CD4-positive, CD25-positive, alpha-beta regulatory T cell (primary cell): ENCODE measurements at places on chromosomes 1 and 21. TPM values are rescaled to one million over a fixed set of nuclear protein-coding genes. Genes with fewer than 3 reads are reported as not detected.

DNA sequence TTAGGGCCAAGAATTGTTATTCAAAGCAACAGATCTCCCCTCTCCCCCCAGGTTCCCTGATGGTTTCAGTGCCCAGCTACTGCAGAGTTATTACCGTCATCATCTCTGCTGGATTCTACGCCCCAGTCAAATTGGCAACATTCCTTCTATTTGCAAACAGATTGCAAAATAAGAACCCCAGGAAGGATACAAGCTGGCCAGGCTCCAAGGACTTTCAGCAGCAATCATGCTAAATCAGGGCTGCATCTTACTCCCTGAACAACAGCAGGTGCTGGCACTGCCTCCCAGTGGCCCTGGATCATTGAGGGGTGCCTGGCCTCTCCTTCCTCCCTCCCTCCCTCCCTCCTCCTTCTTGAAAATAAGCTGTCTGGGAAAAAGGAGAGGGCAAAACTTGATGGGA lies 521.6 kb upstream of the BEND5 start:
- no peaks in the 10 kb centered on the region for H3K27me3 ChIP-seq
- no peaks in the 10 kb centered on the region for H3K36me3 ChIP-seq
- no peak for DNase-seq
- H3K27ac ChIP-seq: no peak overlapping the region
- H3K4me1 ChIP-seq: no peaks in the 10 kb centered on the region

DNA sequence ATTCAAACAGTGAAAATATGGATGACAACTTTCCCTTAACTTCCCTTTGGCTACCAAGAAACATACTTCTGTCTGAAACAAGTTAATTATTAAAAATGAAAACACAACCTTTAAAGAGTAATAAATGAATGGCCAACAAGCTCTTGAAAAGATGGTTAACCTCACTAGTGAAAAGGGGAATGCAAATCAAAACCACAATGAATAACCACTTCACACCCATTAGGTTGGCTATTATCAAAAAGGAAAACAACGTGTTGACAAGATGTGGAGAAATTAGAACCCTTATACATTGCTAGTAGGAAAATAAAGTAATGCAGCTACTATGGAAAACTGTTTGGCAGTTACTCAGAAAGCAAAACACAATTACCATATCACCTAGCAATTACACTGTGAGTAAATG lies 14.1 kb downstream of the COP1 start:
- H3K4me3 ChIP-seq: no peak overlapping the region
- peaks cover 16% of the 10 kb centered on the region for H3K4me1 ChIP-seq
- no peaks in the 10 kb centered on the region for H3K36me3 ChIP-seq
- DNase-seq: no peak

The PCBP3 gene
- total RNA-seq: 5.3 TPM

- no peaks in the 10 kb centered on the region for H3K4me1 ChIP-seq
- no peaks in the 10 kb centered on the region for H3K27me3 ChIP-seq
- peak; percentile 22 for DNase-seq
- no peak overlapping the region for H3K27ac ChIP-seq
Observed at GRCh38 chr1:165073185-165074007, 283.1 kb downstream of the LMX1A start.

- no peak overlapping the region for H3K4me3 ChIP-seq
- peaks cover 4% of the 10 kb centered on the region for H3K27me3 ChIP-seq
- H3K4me1 ChIP-seq: peaks cover 12% of the 10 kb centered on the region
- H3K36me3 ChIP-seq: peaks cover 13% of the 10 kb centered on the region
- H3K27ac ChIP-seq: no peak overlapping the region
- no peak for DNase-seq
Observed at GRCh38 chr1:16984717-16985116, 4.3 kb upstream of the MFAP2 start.

DNA sequence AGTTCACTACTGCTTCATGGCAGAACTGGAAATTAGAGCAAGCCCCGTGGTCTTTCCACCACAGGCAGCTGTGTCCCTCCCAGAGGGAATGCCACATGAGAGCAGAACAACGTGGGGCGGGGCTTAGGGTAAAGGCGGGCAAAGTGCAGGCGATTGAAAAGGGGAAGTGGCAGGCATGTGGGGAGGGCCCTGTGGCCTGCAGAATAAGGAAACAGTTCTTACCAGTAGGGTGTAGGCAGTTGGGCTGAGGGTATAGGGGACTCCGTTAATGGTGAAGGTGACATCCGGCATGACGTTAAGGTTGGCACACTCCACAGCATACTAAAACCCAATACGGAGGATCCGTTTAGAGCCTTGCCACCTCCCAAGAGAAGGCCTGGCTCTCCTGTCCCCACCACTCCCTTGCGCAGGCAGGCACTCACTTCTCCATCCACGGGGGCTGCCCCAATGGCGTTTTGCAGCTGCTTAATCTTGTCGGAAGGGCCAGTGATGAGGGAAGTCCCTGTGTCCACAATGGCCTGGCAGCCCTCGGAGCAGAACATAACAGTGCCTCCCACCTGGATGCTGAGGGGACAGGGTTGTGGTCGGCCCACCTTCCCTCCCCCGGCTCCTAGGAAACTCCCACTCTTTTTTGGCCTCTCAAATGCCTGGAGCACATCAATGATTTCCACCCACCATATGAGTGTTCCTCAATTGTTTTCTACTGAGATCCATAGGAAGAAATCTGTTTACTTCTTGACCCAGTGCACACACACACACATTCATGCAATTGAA lies 9.1 kb upstream of the RAB7B start:
- no peaks in the 10 kb centered on the region for H3K27me3 ChIP-seq
- H3K4me3 ChIP-seq: no peak overlapping the region
- H3K27ac ChIP-seq: no peak overlapping the region
- no peaks in the 10 kb centered on the region for H3K36me3 ChIP-seq
- no peaks in the 10 kb centered on the region for H3K4me1 ChIP-seq

DNA sequence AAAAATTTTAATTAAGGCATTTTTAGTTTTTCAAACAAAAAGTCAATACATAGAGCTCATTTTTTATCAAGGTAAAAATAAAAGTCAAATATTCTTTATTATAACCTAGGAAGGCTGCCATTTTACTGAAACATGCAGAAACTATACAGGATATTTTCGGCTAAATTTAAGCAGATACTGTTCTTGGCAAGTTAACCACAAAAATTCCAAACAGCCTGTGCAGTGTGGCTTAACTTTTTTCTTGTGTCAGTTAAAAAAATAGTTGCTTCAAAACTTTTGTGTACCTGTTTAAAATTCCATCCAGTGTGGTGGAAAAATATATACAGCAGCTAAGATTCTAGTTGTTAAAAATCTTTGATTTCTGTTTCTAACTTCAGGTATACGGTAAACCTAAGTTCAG lies 135.0 kb downstream of the ATP5PO start:
- H3K27ac ChIP-seq: no peak overlapping the region
- no peaks in the 10 kb centered on the region for H3K27me3 ChIP-seq
- H3K4me1 ChIP-seq: no peaks in the 10 kb centered on the region
- no peak overlapping the region for H3K4me3 ChIP-seq

The DCST1 gene
- 0.32 TPM for total RNA-seq

GRCh38 chr21:43467785-43468184 lies 40.9 kb upstream of the SIK1 start:
- no peak overlapping the region for H3K27ac ChIP-seq
- DNase-seq: no peak
- no peak overlapping the region for H3K4me3 ChIP-seq

DNA sequence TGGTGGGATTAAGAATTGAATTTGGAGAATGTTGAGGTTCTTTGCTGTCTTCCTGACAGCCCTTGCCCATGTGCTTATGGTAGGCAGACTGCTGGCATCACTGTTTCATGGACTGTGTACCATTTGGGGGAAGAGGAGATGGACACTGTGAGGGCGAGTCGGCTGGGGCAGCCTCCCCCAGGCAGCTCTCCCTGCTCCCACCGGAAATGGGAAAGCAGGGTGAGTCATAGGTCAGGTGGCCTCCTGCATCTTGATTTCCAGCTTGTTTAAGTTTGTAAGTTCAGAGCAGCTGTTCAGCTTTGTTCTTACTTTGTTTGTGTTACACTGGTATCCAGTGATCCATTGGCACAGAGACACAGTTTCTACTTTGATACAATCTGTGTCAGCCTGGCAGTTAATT lies 87.2 kb upstream of the CNIH3 start:
- DNase-seq: no peak
- H3K27me3 ChIP-seq: peaks cover 3% of the 10 kb centered on the region
- no peaks in the 10 kb centered on the region for H3K4me1 ChIP-seq
- H3K36me3 ChIP-seq: no peaks in the 10 kb centered on the region
- H3K4me3 ChIP-seq: no peak overlapping the region
- no peak overlapping the region for H3K27ac ChIP-seq

The CFHR4 gene
- total RNA-seq: not detected

DNA sequence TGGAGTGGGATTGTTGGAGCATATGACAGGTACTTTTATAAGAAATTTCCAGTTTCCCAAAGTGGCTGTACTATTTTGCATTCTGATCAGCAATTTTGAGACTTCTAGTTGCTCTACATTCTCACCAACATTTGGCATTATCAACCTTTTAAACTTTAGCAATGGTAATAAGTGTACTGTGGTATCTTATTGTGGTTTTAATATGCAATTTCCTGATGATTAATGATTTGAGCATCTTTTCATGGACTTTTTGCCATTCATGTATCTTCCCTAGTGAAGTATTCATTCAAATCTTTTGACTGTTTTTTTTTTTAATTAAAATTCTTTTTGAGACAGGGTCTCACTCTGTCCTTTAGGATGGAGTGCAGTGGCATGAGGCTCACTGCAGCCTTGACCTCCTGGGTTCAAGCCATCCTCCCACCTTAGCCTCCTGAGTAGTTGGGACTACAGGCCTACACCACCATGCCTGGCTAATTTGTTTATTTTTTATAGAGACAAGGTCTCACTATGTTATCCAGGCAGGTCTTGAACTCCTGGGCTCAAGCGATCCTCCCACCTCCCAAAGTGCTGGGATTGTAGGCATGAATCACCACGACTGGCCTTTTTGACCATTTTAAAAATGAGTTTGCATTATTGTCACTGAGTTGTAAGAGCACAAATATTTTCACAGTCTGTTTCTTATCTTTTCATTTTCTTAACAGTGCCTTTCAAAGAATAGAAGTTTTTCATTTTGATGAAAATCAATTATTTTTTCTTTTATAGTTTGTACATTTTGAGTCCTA lies 7.8 kb upstream of the SLC6A9 start:
- DNase-seq: no peak
- no peak overlapping the region for H3K27ac ChIP-seq
- H3K4me3 ChIP-seq: no peak overlapping the region
- no peaks in the 10 kb centered on the region for H3K36me3 ChIP-seq

DNA sequence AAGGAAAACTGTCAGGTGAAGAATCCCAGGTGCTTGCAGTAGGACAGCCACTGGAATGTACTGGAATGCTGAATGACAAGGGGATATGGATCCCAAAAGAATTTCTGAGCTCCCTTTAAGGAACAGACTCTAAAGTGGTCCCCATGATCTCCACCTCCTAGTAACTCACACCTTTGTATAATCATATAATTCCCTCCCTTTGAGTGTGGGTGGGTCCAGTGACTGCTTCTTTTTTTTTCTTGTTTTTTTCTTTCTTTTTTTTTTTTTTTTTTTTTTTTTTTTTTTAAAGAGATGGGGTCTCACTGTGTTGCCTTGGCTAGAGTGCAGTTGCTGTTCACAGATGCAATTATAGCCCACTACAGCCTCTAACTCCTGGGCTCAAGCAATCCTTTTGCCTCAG lies 28.5 kb upstream of the H3-3A start:
- H3K4me1 ChIP-seq: no peaks in the 10 kb centered on the region
- H3K4me3 ChIP-seq: no peak overlapping the region
- no peaks in the 10 kb centered on the region for H3K27me3 ChIP-seq
- no peaks in the 10 kb centered on the region for H3K36me3 ChIP-seq
- no peak for DNase-seq
- H3K27ac ChIP-seq: no peak overlapping the region

DNA sequence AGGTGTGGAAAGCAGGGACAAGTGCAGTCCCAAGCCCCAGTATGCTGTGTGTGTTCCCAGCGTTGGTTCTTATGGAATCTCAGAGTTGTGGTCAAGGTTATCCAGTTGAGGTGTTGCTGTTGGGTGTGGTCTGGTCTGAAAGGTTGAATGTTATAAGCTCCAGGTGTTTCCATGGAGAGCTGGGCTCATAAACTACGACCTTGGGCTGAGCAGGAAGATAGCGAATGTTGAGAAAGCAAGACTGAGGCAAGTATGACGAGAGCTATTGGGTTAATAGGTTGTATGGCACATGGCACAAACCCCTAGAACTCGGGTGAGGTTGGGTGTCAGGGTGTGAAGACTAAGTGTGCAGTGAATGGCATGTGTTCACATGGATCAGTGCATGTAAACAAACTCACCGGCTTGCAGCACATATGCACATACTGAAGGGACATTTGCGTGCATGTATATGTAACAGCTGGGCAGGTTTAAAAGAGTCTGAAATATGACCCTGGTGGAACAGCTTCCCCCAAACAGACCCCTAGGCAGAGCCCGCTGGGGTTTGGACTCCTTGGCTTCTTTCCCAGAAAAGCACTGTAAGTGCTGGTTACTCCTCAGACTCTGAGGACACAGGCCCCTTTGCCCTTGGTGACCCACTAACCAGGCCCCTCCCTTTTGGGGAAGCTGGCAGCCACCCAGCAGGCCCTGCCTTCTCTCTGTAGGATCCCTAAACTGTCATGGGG lies 117.5 kb downstream of the NAV1 start:
- no peaks in the 10 kb centered on the region for H3K27me3 ChIP-seq
- H3K36me3 ChIP-seq: no peaks in the 10 kb centered on the region
- no peak overlapping the region for H3K4me3 ChIP-seq

GRCh38 chr1:163054181-163054591 lies 15.0 kb upstream of the RGS4 start:
- H3K27ac ChIP-seq: no peak overlapping the region
- no peaks in the 10 kb centered on the region for H3K4me1 ChIP-seq
- no peak for DNase-seq
- H3K27me3 ChIP-seq: peaks cover 1% of the 10 kb centered on the region

The CYP4B1 gene
- not detected for total RNA-seq

The ADAM30 gene
- total RNA-seq: not detected

The FYB2 gene
- not detected for total RNA-seq

GRCh38 chr21:41632748-41633475 lies 125.0 kb upstream of the TMPRSS2 start:
- no peaks in the 10 kb centered on the region for H3K4me1 ChIP-seq
- H3K36me3 ChIP-seq: no peaks in the 10 kb centered on the region
- DNase-seq: no peak
- H3K4me3 ChIP-seq: no peak overlapping the region
- no peaks in the 10 kb centered on the region for H3K27me3 ChIP-seq
- no peak overlapping the region for H3K27ac ChIP-seq

- no peak for DNase-seq
- H3K4me3 ChIP-seq: no peak overlapping the region
- no peaks in the 10 kb centered on the region for H3K4me1 ChIP-seq
- H3K27me3 ChIP-seq: no peaks in the 10 kb centered on the region
- H3K27ac ChIP-seq: no peak overlapping the region
Observed at GRCh38 chr21:20261364-20261763, 736.8 kb upstream of the NCAM2 start.

GRCh38 chr1:94239796-94240195 lies 2.4 kb upstream of the ARHGAP29 start:
- no peak for DNase-seq
- peaks cover 35% of the 10 kb centered on the region for H3K27me3 ChIP-seq
- H3K4me3 ChIP-seq: no peak overlapping the region

The DMRTA2 gene
- not detected for total RNA-seq

The SPRR2F gene
- not detected for total RNA-seq

- no peaks in the 10 kb centered on the region for H3K27me3 ChIP-seq
- peaks cover 6% of the 10 kb centered on the region for H3K36me3 ChIP-seq
Observed at GRCh38 chr1:165899461-165899941, 72.1 kb downstream of the UCK2 start.
